ENCODE measurements at places on chromosomes 6 and 20.

DNA sequence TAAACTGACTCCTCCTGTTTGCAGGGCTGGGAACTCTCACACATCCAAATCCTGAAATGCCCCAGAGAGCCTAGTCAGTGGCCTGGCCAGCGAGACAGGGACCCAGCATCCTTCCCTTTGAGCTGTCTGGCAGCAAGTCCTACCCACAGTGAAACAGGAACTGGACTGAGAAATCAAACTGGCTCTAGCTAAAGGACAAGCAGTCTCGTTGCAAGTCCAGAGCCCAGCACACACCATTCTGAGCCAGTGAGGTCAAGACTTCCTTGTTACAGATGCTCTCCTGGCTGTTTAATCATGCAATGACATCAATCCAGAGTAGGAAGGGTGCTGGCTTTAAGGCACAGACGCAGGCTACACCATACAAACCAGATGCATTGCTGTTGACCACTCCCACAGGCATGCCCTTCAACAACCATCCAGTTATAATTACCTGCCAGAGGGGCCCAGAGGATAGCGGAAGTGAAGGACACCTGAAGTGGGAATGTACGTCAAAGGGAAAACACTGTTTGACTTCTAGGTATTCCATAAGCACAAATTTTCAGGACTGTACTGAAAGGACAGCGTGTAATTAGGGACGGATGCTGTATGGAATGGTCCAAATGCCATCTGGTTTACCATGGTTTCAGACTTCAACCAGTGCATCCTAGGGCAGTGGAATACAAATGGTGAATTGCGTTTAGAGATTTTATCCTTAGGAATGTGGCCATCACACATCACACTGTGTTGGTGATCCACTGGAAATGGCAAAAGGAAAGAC lies 114.4 kb downstream of the SLC23A2 start:
- peak; percentile 31 for DNase-seq

GRCh38 chr6:130368576-130368975 lies 2.8 kb downstream of the TMEM200A start:
- no peak for DNase-seq

DNA sequence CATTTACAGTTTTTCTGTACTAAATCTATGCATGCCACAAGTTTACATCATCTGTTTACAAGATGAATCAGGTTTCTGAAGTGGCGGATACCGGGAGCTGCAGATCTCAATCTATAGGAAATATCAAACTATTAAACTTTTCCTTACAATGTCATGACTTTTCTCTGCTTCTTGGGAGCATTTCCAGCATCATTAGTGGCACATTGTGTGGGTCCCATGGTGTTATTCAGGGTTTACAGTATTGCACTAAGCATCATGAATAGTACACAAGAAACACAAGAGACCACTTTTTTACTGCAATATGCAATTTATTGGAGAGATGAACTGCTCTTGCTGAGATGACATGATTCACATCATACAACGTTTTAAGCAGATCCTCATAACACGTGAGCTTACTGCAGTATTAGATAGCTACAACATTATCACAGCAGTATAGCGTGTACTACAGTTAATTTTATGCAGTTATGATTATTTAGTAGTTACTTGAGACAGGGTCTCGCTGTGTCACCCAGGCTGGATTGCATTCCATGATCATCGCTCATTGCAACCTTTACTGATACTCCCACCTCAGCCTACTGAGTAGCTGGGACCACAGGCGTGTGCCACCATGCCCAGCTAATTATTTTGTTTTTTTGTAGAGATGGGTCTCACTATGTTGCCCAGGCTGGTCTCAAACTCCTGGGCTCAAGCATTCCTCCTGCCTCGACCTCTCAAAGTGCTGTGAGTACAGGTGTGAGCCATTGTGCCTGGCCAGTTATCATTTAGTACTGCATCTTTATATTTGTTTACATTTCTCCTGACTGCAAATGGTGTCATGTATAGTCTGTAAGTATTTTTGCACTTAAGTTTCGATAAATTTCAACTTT lies 18.4 kb downstream of the BLTP3A start:
- no peak for DNase-seq

DNA sequence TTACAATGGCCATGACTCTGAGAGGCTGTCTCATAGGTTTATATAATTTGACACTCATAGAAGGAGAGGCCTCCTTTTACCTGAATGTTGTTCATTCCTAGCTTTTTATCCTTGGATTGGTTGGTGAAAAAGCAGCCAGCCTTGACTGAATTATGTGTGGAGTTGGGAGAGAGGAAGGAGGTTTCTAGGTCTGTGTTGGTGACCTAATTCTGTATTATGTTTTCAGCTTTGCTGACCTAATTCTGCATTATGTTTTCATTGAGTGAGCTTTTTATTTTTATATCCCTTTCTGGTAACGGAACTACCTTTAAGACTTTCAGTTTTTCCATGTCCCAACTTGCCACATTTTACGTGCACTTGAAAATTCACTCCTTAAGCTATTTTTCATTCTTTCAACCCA lies 59.1 kb upstream of the RNF144B start:
- DNase-seq = no peak

DNA sequence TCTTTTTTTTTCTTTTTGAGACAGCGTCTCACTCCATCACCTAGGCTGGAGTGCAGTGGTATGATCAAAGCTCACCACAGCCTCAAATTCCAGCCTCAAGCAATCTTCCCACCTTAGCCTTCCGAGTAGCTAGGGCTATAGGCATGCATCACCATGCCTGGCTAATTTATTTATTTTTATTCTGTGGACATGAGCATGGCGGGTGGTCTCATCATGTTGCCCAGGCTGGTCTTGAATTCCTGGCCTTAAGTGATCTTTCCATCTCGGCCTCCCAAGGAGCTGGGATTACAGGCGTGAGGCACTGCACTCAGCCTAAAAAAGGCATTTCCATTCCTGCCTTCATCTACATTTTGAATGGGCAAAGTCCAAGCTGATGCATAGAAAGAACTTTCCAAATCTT lies 56.2 kb upstream of the BEND3 start:
- DNase-seq = no peak

- DNase-seq = no peak
Measured at GRCh38 chr6:39402239-39402751, 79.8 kb upstream of the KCNK16 start.

- no peak for DNase-seq
Measured at GRCh38 chr6:144953552-144954240, 668.6 kb downstream of the UTRN start.

DNA sequence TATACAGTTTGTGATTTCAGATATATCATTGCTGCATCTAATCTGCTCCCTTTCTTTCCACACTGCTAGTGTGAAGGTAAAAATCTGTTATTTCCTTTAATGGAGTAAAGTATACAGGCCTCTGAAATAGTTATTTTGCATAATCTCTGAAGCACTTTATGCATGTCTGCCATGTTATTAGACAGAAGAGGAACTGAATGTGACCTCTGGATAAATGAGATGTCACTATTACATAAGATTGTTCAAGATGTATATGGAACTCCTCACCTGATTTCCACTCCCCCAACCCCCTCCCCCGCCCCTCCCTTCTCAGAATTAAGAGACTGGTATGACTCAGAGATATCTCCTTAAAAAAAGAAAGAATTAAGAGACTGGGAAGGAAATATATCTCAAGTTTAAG lies 26.3 kb downstream of the SERINC1 start:
- DNase-seq = no peak

DNA sequence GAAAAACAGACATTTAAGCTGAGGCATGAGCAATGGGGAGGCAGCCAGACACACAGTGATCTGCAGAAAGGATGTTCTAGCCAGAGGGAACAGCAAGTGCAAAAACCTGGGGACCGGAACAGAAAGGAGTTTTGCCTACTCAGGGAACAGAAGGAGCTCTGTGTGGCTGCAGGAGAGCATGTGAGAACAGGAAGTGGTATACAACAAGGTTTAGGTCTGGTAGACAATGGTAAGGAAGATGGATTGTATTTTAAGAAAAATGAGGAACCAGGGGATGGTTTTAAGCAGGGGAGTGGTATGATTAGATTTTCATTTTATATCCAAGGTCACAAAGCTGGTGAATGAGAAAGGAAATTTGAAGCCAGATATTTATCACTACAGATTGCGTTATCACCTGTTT lies 157.5 kb downstream of the UNC5CL start:
- no peak for DNase-seq

DNA sequence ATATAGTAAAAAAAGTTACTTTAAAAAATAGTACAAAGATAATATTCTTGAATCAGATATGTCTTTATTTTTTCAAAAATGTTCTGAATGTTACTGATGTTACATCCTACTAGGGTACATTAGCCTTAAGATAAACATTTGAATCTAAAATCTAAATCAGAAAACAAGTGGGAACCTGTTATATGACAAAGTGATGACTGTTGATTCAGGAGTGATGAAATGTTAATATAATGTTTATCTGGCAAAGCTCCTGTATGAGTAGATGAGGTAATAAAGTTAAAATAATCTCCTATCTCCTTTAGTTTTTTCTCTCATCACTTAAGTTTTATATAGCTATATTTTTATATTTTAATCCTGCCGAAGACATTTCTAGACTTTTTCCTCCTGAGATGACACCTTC lies 4.2 kb downstream of the DOP1A start:
- DNase-seq = no peak

DNA sequence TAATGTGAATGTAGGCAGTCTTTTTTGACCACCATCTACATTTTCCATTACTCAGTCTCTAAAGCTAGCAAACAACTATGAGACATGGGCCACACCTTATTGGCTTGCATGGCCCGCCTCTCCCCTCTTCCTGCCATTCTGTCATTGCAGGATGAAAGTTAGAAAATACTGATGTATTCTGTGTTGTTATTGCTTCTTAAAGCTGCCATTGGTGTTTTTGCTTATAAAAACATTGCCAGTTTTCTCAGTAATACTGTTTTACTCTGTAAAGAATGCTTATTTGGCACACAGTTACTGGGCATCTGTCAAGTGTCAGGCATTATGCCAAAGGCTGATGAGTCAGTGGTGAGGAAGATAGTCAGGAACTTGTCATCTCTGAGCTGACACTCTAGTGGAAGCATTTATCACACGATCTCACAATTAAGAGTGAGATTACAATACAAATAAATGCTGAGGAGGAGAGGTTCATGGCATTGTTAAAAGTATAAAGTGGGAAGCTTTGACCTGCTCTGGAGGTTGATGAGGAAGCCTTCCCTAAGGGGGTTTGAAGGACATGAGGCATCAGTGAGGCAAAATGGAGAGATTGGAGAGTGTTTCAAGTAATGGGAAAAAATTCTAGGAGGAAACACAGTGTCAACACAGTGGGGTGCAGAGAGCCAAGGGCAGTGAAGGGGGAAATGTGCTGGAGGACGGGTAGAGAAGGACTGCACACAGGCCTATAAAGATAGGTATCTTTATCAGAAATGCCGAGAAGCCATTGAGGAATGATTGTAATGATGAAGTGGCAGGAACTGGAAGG lies 14.7 kb downstream of the KLHL32 start:
- peak; percentile 86 for DNase-seq

- DNase-seq = no peak
Measured at GRCh38 chr20:43752051-43752360, 25.2 kb upstream of the GTSF1L start.

DNA sequence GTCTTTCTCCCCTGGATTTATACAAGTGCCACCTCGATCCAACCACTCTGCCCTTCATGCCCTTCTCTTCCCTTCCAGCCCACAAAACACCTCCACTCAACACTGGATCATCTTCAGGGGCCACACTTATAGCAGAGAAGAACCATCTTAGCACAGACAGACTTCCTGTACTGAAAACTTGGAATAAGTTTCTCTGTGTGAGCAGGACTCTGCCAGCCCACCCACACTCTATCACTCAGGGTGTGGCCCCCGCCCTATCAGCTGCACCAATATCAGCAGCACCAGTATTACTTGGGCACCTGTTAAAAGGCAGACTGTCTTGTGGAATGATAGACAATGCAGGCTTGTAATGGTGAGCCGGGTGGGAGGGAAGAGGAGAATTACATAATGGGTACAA lies 86.7 kb downstream of the SCML4 start:
- DNase-seq = no peak

- no peak for DNase-seq
Measured at GRCh38 chr6:142045380-142046278, 87.1 kb upstream of the GJE1 start.

- DNase-seq = peak; percentile 82
Measured at GRCh38 chr20:35232575-35232974, 6.1 kb downstream of the MMP24 start.

DNA sequence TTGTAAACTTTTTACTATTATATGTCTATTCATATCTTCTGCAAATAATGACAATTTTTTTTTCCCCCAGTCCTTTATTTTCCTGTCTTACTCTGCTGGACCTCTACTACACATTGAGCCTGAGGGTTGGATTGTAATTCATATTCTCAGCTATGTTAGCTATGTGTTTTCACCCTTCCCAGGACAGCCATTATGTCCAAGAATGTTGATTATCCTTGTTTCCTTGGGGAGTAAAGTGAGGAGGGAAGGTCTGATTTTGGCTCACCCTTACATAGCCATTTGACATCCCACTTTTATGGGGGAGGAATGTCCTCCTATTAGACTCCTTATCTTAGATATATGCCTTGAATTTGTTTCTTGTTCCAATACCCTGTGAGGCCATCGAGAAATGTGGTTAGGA lies 17.6 kb upstream of the TBC1D32 start:
- DNase-seq = no peak

DNA sequence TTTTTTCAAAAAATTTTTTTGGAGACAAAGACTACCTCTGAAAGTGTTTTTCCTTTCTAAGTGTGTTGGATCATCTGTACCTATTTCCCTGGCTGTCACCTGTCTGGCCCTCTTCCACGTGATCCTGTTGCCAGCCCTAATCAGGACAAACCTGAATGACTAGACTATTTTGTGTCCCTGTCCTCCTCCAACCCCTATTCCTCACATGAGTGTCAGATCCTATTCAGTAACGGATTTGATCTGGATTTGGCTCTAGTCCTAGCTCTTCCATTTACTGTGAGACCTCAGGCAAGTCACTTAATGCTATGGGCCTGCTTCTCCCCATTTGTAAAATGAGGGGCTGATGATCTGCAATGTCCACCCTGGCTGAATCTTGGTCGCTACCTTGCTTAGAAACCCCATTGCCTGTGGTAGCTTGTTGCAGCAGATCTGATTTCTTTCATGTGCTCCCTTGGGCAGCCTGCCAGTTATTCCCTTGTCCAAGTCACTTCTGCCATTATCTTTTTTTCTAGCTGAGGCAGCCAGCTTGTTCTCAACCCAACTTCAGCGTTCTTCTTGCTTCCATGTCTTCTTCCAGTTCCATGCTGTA lies 4.8 kb downstream of the PHF20 start:
- DNase-seq = peak; percentile 65

DNA sequence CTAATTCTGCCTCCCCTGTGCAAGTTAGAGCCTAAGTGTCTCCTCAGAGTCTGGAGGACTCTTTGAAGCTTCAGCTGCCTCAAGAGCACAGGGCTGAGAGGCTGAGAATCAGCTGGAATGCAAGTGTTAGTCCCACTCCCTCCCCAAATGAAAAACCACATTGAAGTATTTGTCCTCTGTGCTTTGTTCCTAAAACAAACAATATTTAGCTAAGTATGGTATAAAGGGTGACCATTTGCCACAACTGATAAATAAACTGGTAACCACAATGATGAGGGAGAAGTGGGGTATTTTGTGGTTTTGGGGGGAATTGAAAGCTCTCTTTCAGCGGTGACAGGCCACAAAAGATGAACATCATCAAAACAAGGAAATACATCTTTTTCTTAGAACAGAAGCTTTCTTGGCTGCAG lies 91.7 kb upstream of the HDDC2 start:
- no peak for DNase-seq
